Ecto neural progenitor cell (in vitro differentiated cells): ENCODE measurements at places on chromosomes 3 and 15.

- no peak for DNase-seq
Observed at GRCh38 chr3:132549890-132550578, 47.0 kb upstream of the ACKR4 start.

GRCh38 chr15:82315519-82316246 lies 33.6 kb downstream of the GOLGA6L10 start:
- DNase-seq = no peak

DNA sequence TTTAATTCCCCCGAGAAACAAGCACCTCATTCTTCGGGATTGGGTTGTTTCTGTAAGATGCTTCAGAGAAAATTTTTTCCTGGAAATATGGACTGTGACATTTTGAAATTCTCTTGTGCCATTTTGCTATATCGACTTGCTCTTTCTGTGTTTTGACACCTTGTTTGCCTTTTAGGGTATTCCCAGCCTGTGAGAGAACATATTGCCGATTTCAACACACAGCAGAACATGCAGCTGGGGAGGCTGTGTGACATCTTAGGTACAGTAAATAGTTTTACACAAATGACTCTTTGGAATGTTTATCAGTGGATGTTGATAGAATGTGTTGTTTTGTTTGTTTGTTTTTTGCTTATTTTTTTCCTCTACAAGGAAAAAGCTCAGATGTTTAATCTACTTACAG lies 130.2 kb downstream of the IQCH start:
- no peak for DNase-seq

GRCh38 chr15:70853318-70853972 lies 512 bp downstream of the LARP6 start:
- peak; percentile 70 for DNase-seq

DNA sequence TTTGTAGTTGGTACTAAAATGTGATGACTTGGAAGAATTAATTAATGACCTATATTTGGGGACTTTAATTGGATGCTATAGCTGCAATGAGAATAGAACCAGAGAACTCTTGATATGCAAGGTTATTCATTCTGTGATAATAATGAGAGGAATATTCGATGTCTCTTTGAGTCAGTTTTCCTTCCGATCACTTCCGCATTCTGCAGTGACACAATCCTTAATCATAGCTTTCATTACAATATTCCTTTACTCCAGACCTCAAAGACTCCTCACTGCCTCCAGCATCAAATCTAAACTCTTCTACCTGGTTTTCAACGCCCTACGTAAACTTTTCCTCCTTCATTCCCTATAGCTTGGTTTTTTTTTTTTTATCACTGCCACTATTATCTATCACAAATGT lies 21.6 kb downstream of the B3GNT5 start:
- DNase-seq = no peak

- no peak for DNase-seq
Observed at GRCh38 chr15:82730022-82730530, 20.4 kb upstream of the AP3B2 start.

DNA sequence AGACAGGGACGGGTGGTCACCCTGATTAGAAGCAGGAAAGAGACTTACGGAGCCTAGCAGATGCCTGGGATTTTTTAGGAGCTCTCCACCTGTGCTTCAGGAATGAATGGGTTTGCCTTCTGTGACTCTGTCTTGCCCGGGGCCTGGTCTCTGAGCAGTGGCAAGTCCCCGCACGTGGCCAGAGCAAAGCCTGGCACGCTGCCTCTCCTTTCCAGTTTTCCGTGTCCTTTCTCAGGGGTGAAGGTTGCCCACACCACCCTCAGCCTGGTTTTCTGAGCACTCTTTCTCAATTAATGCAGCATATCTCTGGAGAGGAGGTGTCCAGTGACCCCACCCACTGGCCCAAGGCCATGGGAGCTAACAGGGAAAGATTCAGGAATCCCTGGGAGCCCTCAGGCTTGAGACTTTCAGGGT lies 14.5 kb upstream of the CHST14 start:
- no peak for DNase-seq

GRCh38 chr3:69669070-69669469 lies 70.2 kb upstream of the MITF start:
- DNase-seq = no peak

GRCh38 chr3:187066228-187066995 lies 72.9 kb downstream of the RPL39L start:
- DNase-seq = peak; percentile 44

DNA sequence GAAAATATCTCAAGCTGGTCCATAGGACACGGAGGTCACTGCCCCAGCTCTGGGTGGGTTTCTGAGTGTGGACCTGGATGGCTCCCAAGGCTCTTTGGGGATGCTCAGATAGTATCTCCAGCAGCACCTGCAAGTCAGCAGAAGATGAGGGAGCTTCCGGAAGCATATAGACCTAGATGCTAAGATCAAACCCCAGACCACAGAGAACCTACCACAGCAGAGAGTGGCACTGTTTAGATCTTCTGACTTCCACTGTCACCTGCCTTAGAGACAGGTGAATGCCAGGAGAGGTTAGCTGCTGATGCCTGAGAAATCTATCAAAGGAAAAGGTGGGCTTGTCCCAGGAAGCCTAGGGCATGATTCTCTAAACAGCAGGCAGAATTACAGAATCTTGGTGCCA lies 105.7 kb upstream of the TRPM1 start:
- no peak for DNase-seq

- no peak for DNase-seq
Observed at GRCh38 chr3:134838599-134838998, 43.5 kb downstream of the EPHB1 start.

GRCh38 chr3:20091331-20092047 lies 51.2 kb downstream of the KAT2B start:
- no peak for DNase-seq

- no peak for DNase-seq
Observed at GRCh38 chr3:108528459-108529252, 18.3 kb upstream of the MYH15 start.
